Naive B cell (primary cell): ENCODE measurements at places on chromosomes 1 and 21.

- no peak for DNase-seq
Observed at GRCh38 chr21:25297117-25297516, 310.2 kb downstream of the MRPL39 start.

DNA sequence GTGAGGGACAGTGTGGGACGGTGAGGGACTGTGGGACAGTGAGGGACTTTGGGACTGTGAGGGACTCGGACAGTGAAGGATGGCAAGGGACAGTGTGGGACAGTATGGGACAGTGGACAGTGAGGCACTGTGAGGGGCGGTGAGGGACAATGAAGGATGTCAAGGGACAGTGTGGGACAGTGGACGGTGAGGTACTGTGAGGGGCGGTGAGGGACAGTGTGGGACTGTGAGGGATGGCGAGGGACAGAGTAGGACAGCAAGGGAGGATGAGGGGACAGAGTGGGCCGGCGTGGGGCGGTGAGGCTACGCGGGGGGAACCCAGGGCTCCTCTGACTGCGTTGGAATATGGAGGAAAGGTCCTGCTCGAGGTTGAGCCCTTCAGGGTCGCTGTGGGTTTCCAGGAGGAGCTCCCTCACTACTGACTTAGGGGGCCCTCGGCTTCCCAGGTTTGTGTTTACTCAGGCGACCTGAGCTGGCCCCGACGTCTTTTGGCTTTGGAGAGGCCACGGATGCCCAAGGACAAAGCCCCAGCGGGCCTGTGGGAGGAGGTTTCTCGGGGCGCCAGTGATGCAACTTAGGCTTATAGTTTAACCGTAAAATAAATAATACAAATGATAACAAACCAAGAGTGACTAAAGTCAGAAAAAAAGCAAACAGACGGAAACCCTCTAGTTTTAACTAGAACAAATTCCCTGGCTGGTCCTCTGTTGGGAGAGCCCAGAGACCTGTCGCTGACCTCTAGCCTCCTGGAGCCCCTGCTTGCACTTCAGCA, 1.1 kb upstream of the ERRFI1 start:
- no peak for DNase-seq

DNA sequence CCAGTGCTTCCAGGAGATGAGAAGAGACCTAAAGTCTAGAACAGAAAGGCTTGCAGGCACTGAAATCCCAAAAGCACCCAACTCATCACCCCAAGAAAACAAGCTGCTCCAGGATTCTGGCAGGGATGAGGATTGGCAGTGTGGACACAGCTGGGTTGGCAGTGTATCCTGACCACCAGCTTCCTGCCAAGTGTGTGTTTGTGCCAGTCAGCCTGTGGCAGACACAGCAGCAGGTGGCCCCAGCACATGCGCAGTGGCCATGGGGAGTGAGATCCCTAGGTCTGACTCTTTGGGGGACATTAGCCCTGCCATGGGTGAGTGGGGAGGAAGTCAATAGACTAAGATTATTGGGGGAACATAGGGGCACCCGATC, 8.7 kb upstream of the SNAPIN start:
- DNase-seq = no peak

DNA sequence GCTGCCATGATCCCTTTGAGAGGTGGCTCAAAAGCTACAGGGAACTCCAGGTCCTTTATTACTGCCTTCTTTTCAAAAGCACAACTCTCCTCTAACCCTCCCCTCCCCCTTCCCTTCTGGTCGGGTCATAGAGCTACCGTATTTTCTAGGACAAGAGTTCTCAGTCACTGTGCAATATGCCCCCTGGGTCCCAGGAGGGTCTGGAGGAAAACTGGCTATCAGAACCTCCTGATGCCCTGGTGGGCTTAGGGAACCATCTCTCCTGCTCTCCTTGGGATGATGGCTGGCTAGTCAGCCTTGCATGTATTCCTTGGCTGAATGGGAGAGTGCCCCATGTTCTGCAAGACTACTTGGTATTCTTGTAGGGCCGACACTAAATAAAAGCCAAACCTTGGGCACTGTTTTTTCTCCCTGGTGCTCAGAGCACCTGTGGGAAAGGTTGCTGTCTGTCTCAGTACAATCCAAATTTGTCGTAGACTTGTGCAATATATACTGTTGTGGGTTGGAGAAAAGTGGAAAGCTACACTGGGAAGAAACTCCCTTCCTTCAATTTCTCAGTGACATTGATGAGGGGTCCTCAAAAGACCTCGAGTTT, 3.1 kb downstream of the BTG2 start:
- no peak for DNase-seq

DNA sequence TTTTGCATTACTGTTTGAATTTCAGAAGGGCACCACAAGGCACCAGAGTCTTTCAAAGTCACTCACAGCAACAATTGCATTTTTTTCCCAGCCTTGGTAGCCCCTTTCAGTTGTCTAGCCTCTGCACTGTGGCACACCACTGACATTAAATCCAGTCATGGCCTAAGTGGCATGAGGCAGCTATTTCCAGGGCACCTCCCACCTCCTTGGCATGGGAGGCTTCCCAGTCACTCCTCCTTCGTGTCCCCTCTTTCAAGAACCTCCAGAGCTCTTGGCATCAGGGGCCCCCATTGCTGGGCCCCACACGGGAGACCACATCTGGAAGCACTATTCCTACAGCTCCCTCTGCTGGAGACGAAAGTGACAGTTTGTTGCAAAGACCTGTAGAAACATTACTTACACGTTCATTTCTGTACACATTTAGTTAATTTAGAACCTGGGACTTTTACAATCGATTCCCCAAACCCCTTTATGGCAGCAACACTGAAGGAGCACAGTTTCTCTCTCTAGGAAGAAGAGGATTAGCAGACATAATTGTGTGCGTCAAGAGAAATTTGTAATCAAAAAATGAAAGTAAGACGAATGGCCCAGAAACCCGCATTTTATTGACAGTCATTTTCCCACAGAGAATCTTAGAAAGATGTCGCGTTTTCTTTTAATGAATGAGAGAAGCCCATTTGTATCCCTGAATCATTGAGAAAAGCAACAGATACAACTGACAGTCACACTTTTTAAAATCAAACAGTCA, 5.7 kb upstream of the CHD5 start:
- no peak for DNase-seq

GRCh38 chr1:25045480-25046193, 115.6 kb upstream of the RUNX3 start:
- DNase-seq = no peak

DNA sequence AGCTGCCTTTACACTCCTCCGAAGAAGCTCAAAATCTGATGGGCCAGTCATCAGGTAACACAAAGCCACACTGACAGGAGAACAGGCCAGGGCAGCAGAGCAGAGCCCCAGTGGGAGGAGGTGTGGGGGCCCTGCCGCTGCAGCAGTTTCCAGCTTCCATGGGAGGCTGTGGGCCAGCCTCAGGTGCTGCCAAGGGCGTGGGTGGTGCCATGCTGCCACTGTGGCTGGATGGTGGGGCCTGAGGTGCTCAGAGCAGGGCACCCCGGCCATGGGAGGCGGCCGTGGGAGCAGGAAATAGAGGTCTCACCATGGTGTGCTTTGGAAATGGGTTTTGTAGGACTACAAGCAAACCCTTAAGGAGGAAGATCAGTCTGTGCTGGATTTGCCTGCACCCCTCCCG, 50.8 kb upstream of the COL6A1 start:
- no peak for DNase-seq
